ENCODE measurements at places on chromosomes 5 and 9. TPM values are rescaled to one million over a fixed set of nuclear protein-coding genes. Genes with fewer than 3 reads are reported as not detected.
A peak's percentile ranks its signal among the peaks of the same experiment; 100 is the strongest.

The TLR4 gene
- total RNA-seq: 0.39 TPM

The CCDC152 gene
- total RNA-seq: 2.2 TPM

GRCh38 chr9:72217306-72217842, 68.1 kb downstream of the GDA start:
- no peak overlapping the region for H3K27ac ChIP-seq
- no peak for DNase-seq
- no peaks in the 10 kb centered on the region for H3K36me3 ChIP-seq
- H3K4me1 ChIP-seq: no peaks in the 10 kb centered on the region

DNA sequence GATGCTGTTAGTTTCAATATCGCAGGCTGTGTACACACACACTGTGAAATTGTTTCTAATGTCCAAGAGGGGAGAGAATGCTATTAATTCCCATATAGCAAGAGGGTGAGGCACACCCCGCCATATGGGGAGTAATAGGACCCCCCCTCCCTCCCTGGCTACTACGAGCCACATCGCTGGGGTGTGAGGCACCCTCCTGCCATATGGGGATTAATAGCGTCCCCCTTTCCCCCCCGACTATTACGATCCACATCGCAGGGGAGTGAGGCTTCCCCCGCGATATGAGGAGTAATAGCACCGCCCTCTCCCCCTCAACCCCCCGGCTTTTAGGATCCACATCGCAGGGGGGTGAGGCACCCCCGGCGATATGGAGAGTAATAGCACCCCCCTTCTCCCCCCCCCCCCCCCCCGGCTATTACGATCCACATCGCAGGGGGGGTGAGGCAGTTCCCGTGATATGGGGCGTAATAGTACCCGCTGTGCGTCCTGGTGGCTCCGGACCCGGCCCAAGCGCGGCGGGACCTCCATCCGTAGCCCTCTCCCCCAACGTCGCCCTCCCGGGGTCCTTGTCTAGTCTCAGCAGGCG, 494 bp upstream of the STK32A start:
- H3K4me3 ChIP-seq: peak overlapping the region; percentile 76
- peaks cover 5% of the 10 kb centered on the region for H3K36me3 ChIP-seq
- H3K4me1 ChIP-seq: peaks cover 6% of the 10 kb centered on the region
- DNase-seq: no peak
- H3K27me3 ChIP-seq: peaks cover 64% of the 10 kb centered on the region
- no peak overlapping the region for H3K27ac ChIP-seq

- no peaks in the 10 kb centered on the region for H3K4me1 ChIP-seq
- H3K36me3 ChIP-seq: no peaks in the 10 kb centered on the region
- H3K4me3 ChIP-seq: no peak overlapping the region
- no peaks in the 10 kb centered on the region for H3K27me3 ChIP-seq
Measured at GRCh38 chr5:105397749-105398148, 1835.2 kb upstream of the NUDT12 start.

DNA sequence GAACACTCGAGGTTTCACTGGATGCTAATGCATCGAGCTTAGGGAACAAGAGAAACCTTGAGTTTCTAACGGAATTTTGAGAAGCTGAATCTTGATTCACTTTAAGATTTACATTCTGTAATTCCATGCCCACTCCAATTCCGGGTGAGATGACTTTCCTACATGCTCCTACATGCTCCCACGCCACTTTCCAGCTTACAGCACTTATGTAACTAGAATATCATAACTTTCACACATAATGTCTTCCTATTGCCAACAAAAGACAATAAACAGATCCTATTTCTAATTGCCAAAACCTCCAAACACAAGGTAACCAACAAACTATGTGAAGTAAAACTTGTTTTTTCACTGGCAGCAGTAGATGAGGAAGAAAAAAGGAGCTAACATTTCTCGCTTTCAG, 72.9 kb downstream of the ECPAS start:
- no peak for DNase-seq
- H3K36me3 ChIP-seq: peaks cover 21% of the 10 kb centered on the region
- no peak overlapping the region for H3K4me3 ChIP-seq

GRCh38 chr5:139186261-139186660, 11.9 kb downstream of the SIL1 start:
- no peak for DNase-seq
- no peak overlapping the region for H3K27ac ChIP-seq
- H3K4me3 ChIP-seq: no peak overlapping the region
- H3K4me1 ChIP-seq: peaks cover 23% of the 10 kb centered on the region

DNA sequence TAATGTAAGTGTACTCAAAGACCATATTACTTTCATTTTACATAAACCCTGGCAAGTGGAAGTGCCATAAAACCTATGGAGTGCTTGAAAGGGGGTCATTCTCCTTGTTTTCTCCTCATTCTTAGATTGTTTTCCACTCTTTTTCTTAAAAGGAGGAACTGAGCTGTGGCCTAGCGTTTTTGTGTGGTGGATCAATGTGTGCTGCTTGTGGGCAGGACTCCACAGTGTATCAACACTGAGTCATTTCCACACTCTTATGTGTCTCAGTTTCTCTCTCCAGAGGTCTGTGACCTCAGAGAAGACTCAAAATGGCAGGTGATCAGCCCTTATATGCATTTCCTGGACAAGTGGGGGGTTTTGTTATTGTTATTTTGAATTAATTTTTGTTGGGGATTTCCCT, 516.1 kb upstream of the CDH10 start:
- H3K36me3 ChIP-seq: no peaks in the 10 kb centered on the region
- no peak overlapping the region for H3K4me3 ChIP-seq
- H3K27me3 ChIP-seq: no peaks in the 10 kb centered on the region
- H3K4me1 ChIP-seq: no peaks in the 10 kb centered on the region

Measured in T-helper 17 cell (primary cell).